ENCODE measurements at places on chromosomes 12 and 14.

GRCh38 chr12:50041062-50041860 is 16.0 kb upstream of the RACGAP1 start:
- DNase-seq = no peak

- DNase-seq = no peak
Observed at GRCh38 chr12:93197067-93197593, 180.6 kb upstream of the NUDT4 start.

DNA sequence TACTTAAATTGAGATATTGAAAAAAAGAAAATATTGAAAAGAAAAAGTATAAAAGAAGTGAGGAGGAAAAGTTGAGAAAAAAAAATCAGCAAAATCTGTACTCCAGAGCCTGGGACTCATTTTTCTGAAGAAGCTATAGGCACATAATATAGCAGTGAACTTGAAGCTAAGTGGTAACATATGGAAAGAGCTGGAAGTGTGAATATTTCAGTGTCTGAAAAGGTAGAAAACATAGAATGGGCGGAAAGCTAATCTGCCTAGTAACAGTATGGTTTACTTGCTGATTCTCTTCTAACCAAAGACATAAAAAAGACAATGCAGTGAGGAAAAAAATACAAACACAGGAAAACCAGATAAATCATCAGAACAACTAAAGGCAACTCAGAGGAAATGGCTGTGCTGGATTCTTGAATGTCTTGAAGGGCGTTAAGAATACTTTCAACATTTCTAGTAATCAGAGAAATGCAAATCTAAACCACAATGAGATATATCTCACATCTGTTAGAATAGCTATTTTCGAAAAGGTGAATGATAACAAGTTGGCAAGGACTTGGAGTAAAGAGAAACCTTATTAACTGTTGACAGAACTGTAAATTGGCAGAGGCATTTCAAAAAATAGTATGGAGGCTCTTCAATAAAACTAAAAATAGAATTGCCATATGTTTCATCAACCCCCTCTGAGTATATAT is 784.6 kb downstream of the LRFN5 start:
- DNase-seq = no peak

DNA sequence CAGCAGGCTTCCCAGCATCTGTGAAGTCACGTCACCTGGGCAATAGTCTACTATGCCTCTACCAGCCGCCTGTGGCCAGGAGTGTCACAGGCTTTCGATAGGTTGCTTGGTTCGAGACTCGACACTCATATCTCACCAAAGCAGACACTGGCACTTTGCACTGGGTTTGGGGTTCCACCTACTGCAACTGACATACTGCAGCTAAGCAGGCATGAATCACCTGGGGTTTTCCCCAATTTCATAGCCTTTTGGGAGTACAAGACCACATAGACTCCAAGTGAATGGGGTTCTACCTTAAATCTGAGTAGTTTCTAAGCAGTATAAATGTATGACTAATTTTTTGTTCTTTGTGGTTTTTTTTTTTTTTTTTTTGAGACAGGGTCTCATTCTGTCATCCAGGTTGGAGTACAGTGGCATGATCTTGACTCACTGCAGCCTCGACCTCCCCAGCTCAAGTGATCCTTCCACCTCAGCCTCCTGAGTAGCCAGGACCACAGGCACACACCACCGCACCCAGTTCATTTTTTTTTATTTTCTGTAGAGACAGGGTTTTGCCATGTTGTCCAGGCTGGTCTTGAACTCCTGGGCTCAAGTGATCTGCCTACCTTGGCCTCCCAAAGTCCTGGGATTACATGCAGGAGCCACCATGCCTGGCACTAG is 32.1 kb downstream of the DMAC2L start:
- DNase-seq = no peak

DNA sequence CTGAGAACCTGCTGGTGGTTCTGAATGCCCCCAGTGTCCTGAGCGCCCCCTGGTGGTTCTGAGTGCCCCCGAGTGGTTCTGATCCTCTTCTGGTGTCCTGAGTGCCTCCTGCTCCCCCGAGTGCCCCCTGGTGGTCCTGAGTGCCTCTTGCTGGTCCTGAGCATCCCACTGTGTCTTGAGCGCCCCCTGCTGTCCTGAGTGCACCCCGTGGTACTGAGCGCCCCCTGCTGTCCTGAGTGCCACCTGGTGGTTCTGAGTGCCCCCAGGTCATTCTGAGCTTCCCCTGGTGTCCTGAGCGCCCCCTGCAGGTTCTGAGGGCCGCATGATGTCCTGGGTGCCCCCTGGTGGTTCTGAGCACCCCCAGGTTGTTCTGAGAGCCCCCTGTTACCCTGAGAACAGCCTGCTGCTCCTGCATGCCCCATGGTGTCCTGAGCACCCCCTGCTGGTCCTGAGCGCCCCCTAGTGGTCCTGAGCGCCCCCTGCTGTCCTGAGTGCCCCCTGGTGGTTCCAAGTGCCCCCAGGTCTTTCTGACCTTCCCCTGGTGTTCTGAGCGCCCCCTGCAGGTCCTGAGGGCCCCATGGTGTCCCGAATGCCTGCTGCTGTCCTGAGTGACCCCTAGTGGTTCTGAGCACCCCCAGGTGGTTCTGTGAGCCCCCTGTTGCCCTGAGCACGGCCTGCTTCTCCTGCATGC is 1165.4 kb downstream of the TMEM121 start:
- DNase-seq = no peak

DNA sequence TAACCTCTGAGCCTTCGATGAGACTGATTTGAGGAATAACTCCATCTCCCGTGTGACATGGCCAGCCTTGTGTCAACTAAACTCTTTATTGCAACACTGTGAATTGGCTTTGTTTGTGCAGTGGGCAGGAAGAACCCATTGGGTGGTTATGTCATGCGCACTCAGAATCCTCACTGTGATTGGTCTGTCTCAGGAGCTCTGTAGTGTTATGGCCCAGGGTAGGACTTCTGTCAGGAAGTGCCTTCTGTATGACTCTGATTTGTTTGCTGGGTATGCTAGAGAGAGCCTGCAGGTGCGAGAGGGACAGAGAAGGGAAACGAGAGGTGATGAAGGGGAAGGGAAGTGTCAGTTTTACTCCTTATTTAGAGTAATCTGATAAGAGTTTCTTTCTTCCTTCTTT is 71.5 kb upstream of the DCD start:
- DNase-seq = no peak

DNA sequence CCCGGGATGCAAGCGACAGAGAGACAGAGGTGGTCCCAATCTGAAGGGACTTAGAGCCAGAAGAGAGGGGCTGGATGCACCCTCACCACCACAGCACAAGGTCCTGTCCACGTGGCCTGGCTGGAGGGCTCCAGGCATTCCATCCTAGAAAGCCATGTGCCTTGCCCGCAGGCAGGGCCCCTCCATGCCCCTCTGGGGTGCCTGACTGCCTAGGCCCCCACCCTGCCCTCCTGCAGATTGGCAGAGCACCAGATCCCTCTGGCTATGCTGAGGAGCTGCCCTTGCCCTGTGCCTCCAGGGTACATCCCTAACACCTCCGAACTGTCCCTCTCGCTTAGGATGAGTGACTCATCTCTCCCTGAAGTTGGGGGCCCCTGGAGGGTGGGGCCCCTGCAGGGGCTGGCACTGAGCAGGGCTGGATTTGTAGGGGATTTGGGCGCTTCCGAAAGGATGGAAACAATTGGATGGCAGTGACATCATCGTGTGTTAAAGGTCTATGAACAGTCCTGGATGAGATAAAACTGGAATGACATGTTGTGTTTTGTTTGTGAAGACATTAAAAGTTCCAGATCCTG is 50.9 kb downstream of the CHGA start:
- no peak for DNase-seq

- no peak for DNase-seq
Observed at GRCh38 chr12:127393896-127394295, 873.1 kb upstream of the TMEM132C start.

GRCh38 chr12:51442324-51442723 is 17.7 kb downstream of the SLC4A8 start:
- no peak for DNase-seq
